ENCODE measurements at places on chromosomes 5 and 9.

DNA sequence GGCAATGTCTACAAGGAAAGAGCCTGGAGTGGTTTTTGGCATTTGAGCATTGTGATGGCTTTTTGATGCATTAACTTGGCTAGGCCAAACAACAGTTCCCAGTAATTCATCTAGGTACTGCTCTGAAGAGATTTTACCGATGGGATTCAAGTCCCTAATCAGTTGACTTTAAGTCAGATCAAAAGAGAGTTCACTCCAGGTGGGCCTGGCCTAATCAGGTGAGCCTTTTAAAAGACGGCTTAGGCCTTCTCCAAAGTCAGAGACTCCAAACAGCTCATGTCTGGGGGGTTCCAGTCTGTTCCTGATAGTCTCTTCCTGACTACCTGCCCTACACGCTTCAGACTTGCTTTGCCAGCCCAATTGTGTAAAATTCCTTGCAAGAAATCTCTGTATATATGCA is 53.7 kb downstream of the RIGI start:
- DNase-seq, result no peak

- no peak for DNase-seq
These were observed 693 bp upstream of the RGS3 start for GRCh38 chr9:113462781-113463286.

DNA sequence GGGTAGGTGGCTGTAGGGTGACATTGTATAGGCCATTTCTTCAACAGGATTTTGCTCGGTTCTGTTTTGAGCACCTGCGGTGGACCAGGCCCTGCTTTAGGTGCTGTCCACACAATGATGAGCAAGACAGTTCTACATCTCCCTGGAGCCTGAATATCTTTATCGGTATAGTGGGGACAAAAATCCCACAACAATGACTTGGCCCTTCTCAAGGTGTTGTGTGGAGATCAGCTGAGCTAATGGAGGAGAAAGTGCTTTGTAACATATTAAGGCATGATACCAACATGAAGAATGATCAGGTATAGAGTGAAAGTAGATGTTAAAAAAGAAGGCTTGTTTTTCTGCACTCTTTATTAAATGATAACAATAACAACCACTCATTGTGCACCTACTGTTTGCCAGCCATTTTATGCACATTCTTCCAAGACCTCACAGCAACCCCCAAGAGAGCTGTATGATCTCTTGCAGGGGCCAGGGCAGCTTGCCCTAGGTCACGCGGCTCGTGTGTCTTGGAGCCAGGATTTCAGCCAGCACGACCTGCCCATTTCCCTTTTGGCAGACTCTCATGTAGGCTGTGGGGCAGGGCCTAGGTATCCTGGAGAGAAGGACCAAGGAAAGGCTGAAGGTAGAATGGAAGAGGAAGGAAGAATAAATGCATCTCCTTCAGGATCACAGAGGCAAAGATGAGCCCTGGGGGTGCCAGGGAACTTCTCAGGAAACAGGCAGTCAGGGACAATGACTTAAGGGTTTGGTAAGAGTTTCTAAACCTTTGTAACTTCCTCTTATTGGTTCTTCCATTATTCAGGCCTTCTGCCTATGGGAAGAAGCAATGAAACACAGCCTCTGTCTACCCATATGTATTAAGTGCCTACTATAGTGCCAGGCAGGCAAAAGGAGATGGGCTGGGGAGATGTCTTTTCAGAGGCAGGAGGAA is 50.0 kb upstream of the PPARGC1B start:
- DNase-seq, result no peak

- DNase-seq, result no peak
These were observed 61.9 kb downstream of the MROH2B start for GRCh38 chr5:41009232-41009631.

DNA sequence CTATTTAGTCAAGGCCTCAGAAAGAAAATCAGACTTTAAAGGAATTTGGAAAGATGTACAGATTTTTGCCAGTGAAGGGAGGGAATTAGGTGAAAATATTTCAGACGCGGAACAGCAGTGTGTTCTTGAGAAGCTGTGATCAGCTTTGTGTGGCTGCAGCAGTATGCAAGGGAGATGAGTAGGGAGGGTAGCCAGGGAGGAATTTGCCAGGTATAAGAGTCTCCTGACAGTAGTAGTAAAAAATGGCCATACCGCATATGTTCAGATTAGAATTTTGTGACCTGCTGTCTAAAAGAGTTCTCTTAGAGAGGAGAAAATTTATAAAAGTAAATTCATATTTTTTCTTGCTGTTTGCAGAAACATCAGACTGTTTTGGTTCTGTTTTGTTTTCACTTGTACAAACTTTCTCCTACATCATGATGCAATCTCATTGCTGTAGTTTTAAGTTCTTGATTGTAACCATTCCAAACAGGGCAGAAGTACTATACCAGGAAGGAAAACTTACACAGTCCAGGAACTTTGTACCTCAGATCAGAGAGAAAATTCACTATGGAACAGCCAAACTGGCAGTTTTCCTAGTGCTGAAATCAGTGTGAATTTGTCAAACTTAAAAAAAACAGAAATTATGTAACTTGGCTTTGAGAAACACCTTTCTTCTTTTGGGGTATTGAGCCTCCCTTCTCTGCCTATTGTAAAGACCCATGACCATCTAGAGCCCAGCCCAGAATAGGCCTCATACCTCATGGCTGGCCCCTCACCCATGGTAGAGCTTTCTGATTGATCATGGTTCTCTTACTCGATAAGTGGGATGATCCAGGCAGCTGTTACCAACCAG is 78.4 kb upstream of the NR3C1 start:
- no peak for DNase-seq

DNA sequence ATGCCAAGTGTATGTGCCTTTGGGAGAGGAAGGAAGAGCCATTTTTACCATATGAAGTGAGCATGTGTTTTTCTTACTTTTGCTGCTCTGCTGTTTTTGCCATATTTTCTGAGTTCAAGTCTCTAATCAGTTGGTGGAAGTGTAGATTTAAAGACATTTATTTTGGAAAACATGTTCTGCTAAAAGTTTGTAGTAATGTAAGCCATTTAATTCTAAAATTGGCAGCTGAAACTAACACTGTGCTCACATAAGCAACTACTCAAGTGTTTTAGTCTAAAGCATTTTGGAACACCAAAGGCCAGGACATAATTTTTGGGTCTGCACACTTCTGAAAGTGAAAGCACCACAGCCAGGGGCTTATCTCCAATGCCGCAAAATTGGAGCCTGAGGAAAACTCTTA is 363.4 kb upstream of the ZNF608 start:
- DNase-seq, result no peak

GRCh38 chr5:54146390-54146789 is 164.0 kb downstream of the ARL15 start:
- DNase-seq, result no peak

DNA sequence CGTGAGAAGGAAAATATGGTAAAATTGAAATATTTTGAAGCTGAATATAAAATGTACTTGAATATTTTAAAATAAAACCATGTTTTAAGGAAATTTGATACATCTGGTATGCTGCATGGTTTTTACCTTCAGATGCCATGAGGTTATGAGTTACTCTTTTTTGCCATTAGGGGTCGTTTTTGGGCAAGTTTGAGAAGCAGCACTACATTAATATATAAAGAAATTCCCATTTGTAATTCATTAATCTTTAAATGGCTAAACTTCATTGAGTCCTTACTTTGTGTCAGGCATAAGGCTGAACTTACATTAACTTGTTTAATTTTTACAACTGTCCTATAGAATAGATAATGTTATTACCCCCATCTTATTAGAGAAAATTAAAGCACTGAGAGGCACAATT is 152.3 kb downstream of the KDM4C start:
- no peak for DNase-seq
